AG09319 (cell line): ENCODE measurements at places on chromosomes 13 and 19.

DNA sequence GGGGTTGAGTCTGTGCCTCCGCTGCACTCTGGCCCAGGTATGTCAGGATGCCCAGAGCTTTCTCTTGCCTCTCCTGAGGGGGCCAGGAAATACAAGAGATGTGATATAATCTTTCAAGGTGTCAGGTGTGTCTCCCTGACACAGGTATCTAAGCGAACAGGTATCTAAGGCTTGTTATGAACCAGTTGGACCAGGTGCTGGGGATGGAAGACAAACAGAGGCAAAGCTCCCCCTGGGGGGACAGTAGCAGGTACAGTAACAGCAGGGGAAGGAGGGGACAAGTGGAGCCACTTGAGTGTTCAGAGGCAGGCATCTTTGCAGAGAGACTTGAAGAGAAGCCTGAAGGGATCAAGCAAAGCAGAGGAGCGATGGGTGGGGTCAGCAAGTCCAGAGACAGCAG is 2.6 kb downstream of the LENG1 start:
- no peak for DNase-seq

- no peak for DNase-seq
Observed at GRCh38 chr13:110541526-110541920, 20.0 kb downstream of the RAB20 start.

DNA sequence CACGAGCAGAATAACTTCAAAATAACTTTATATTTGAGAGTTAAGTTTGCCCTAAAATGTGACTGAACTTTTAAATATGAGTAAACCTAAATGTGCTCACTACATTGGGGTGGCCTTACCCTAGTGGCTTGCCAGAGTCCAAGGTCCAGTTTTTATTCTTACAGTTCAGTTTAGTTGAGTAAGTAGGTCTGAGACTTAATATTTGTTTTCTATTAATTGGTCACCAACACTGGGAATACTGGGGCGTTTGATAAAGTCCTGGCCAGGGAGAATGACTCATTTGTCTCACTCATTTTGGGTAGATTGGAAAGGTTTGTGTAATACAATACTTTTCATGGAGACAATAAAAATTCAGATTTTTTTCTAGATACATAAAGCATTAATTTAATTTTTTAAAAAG is 127.8 kb upstream of the SPATA13 start:
- no peak for DNase-seq

GRCh38 chr19:49894011-49894664 is 2.5 kb downstream of the IL4I1 start:
- DNase-seq, result no peak

DNA sequence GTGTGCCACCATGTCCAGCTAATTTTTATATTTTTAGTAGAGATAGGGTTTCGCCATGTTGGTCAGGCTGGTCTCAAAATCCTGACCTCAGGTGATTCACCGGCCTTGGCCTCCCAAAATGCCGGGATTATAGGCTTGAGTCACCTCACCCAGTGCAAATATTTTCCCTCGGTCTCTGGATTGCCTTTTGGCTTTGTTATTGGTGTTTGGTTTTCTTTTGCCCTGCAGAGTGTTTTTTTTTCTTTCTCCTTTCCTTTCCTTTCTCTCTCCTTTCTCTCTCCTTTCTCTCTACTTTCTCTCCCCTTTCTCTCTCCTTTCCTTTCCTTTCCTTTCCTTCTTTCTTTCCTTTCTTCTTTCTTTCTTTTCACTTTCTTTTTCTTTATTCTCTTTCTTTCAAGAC is 33.2 kb downstream of the KDM4B start:
- DNase-seq, result no peak

DNA sequence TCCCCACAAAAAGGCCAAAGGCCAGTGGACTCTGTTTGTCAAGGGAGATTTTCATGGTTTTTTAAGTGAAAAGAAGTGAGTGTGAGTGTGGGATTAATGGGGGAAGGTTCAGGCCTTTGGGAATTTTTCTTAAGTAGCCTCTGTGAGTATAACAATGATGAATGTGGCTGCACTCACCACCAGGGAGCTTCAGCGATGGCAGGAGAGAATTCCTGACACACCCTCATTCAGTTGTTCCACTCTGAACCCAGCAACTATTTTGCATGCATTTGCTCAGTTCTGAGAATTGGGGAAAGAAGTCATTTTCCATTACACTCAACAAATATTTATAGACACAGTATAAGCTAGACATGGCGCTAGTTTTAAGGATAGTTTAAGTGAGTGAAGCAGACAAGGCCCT is 117.9 kb downstream of the CCNA1 start:
- DNase-seq, result no peak

DNA sequence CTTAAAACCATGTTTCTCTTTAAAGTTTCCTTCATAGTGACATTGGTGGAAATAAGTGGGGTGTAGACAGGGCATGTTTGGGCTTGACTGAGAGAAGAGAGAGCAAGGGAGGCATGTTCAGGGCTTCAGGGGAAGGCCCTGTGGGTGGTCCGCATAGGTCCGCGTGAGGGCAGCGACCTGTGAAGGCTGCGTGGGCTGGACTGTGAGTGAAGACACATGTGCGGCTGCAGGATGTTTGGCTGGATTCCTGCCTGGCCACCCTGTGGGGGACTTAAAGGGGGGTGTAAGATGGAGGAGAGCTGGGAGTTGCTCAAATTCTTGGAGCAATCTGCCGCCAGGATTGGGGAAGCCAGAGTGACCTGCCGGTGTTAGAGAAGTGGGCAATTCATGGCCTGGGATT is 23.8 kb upstream of the KLF12 start:
- peak; percentile 1 for DNase-seq

DNA sequence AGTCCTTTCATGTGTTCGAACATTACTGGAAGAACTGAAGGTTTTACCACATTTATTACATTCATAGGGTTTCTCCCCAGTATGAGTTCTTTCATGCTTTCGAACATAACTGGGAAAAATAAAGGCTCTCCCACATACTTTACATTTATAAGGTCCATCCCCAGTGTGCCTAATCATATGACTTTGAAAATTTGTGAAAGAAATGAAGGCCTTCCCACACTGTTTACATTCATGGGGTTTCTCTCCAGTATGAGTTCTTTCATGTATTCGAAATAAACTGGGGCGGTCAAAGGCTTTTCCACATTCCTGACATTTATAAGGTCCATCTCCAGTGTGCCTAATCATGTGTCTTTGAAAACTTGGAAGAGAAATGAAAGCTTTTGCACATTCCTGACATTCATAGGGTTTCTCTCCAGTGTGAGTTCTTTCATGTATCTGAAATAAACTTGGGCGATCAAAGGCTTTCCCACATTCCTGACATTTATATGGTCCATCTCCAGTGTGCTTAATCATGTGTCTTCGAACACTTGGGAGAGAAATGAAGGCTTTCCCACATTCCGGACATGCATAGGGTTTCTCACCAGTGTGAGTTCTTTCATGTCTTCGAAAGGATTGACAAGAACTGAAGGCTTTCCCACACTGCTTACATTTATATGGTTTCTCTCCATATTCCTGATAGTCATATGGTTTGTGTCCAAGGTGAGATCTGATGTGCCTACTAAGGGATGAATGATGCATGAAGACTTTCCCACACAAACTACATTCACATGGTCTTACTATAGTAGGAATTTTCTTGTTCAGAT is 24.0 kb downstream of the ZNF564 start:
- DNase-seq, result no peak

DNA sequence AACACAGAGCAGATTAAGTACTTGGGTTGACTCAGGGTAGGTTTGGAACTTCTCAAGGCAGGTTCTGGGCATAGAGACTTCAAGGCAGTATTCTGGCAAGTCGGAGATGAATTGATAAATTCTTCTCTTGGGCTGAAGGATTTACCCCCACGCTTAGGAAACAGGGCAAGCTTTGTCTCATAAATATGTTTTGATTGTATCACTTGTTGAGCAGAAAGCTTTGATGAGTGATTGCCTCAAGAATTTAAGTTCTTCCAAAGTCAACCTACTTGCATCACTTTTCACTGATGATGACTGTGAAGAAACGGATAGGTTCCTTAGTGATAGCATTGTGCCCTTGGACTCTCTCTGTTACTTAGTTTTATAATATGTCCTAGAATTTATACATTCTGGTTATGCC is 258.6 kb upstream of the DACH1 start:
- no peak for DNase-seq

- peak; percentile 84 for DNase-seq
Observed at GRCh38 chr19:3669947-3670795, 30.1 kb downstream of the PIP5K1C start.

- no peak for DNase-seq
Observed at GRCh38 chr19:38803543-38803942, 9.2 kb downstream of the LGALS4 start.

- DNase-seq, result no peak
Observed at GRCh38 chr13:106503272-106503671, 32.2 kb downstream of the EFNB2 start.

- no peak for DNase-seq
Observed at GRCh38 chr19:18058208-18059009, 28.3 kb downstream of the IL12RB1 start.

- no peak for DNase-seq
Observed at GRCh38 chr13:40137400-40137799, 481.9 kb downstream of the COG6 start.

DNA sequence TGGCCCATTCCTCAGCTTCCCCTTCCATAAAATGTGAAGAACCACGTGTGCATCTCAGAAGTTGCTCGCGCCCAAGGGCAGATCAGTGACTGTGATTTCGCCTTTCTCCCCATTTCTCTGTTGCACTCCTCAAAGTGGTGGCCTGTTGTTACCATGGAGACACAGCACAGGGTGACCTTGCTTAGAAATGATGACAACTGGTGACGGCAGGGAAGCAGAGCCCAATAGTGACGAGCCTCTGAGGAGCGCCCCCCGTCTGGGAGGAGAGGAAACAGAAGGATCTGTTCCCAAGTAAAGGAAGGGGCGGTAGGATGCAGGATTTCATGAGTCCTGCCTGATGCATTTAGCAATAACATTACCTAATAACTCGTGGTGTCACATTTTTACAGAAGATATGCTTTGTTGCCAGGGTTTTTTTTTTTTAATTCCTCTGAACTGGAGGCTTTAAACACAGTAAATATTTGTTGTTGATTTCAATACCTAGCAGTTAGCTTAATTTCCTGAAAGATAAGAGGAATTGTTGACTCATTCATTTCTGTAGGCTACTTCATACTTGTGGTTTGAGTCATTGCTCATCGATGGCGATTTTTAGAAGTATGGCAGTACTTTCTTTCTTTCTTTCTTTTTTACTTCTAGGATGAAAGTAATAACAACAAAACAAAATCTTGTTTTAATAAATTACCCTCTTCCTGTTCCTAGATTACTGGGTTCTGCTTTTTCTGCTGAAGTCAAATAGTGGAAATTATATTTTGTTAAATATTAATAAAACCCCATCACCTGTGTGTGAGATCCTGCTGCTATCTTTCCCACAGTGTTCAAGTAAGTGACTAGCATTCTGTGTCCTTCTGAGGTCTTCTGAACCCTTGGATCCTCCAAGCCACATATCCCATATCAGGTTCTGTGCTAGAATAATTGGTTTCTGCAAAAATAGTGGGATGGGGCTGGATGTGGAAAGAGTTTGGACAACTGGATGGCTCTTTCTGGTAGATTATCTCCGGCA is 36.0 kb downstream of the MBNL2 start:
- DNase-seq, result peak; percentile 46

- no peak for DNase-seq
Observed at GRCh38 chr19:21482863-21483276, 22.5 kb upstream of the ZNF429 start.

- no peak for DNase-seq
Observed at GRCh38 chr13:26571518-26571917, 14.0 kb downstream of the WASF3 start.
